ENCODE measurements at places on chromosomes 12 and 14.
A peak's percentile ranks its signal among the peaks of the same experiment; 100 is the strongest.

DNA sequence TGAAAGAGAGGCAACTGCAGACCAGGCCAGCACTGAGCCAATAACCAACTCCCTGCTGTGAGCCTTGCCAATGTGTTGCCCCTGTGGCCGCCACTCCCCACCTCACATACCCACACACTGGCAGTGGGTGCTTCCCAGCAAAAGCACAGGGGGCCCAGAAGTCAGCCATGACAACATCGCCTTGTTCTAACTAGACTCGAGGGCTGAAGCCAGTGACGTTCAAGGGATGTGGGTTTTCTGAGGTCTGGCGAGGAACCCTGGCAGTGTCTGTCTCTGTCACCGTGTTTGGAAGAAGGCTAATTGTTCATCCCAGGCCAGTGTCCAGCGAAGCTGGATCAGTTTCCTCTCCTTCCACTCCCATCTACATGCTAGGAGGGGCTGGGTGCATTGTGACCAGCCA is 311.8 kb upstream of the AMIGO2 start:
- no peak for DNase-seq

DNA sequence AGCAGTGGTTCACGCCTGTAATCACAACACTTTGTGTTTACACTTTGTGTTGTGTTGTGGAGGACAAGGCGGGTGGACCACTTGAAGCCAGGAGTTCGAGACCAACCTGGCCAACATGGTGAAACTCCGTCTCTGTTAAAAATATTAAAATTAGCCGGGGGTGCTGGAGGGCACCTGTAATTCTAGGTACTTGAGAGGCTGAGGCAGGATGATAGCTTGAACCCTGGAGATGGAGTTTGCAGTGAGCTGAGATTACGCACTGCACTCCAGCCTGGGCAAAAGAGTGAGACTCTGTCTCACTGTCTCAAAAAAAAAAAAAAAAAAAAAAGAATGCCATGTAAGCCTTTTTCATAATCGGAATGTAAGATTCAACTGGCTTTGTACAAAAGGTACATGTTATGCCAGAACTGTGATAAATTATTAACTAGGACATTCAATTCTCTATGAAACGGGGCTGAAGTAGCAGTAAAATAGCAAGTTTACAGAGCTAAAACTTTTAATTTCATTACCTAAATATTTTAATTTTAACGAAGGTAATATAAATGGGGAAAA is 13.9 kb upstream of the PITPNM2 start:
- DNase-seq, result no peak

DNA sequence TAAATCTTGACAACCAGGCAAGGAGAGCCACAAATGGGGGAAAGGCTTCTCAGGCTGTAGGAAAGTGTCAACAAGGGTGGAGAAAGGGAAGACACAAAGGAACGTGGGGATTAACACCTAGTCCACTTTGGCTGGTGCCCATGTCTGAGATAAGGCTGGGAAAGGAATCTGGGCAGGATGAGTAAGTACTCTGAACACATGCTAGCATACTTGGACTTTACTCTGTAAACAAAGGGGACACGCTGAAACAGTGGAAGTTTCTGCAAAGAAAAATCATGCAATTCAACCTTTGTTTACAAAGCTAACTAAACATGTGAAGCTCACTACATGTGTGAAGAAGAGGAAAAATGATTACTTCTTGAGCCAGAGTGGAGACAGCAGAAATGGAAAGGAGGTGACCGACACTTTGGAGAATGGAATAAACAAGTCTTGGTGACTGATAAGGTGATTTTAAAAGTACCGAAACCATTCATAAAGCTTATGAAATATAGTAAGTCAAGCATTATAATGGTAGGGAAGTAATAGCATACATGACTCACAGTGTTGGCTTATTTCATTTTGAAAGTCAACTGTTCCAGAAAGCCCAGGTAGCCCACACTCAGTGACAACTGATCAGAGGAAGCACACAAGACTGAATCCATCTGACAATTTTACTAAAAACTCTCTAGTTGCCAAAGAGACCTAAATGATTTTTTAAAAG is 13.2 kb downstream of the CPNE8 start:
- DNase-seq, result no peak

DNA sequence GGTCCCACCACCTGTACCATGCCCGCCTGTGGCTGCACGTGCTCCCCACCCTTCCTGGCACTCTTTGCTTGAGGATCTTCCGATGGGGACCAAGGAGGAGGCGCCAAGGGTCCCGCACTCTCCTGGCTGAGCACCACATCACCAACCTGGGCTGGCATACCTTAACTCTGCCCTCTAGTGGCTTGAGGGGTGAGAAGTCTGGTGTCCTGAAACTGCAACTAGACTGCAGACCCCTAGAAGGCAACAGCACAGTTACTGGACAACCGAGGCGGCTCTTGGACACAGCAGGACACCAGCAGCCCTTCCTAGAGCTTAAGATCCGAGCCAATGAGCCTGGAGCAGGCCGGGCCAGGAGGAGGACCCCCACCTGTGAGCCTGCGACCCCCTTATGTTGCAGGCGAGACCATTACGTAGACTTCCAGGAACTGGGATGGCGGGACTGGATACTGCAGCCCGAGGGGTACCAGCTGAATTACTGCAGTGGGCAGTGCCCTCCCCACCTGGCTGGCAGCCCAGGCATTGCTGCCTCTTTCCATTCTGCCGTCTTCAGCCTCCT is 1.1 kb downstream of the INHBE start:
- peak; percentile 78 for DNase-seq

DNA sequence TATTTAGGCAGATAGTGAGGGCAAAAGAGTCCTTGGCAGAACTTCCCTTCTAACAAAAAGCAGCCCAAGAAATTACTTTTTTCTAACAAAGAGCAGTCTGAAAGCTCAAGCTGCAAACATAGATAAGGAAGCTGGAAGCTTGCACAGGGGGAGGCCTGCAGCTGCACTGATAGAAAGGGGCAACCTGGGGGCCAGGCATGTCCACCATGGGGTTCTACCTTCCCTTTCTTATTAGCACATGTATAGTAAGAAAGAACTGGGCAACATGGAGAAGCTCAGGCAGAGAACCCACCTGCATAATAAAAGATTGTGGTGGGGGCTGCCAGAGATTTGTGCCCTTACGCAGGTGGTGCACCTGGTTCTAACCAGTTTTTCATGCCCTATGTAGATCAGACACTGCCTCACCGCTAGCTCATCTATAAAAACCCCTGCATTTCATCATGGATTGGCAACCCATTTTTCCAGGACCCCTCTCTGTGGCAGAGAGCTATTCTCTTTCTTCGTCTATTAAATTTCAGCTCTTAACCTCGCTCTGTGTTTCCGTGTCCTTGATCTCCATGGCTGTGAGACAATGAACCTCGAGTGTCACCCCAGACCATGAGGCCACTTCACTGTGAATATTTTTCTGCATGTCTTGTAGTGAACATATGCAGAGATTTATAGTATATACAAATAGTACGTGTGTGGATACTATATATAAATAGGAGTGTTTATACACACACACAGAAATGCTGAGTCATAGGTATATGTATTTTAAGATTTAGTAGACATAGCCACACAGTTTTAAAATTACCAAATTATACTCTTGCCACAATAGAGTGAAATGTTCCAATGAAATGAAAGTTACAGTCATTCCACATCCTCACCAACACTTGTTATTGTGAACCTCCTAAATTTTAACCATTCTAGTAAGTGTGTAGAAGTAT is 53.0 kb downstream of the PEX5 start:
- DNase-seq, result no peak

DNA sequence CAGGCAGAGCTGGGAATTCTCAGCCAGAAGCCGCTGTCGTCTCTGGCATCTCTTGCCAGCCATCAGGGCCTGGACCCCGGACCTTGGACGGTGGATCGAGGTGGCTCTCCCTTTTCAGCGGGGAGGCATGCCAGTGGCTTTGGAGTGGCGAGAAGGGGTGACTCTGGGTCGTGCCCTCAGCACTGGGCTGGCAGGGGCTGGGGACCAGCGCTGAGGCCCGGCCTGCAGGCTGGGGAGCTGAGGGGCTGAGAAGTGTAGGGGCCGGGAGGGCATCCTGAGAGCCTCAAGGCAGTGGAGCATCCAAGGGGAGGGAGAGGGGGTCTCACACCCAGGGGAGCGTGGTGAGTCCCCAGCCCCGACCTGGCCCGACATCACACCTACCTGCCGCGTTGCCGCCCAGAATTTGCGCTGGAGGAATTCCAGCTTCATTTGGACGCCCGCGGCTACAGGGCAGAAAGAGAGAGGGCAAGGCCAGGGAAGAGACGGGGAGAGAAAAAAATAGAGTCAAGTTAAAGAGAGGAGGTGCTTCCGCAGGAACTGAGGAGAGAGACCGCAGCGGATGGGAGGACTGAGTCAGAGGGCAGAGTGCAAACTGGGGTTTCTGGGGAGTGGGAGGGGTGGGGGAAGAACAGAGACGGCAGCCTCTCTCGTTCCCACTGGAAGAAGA is 9.0 kb upstream of the LRTM2 start:
- DNase-seq, result no peak

- DNase-seq, result no peak
These were observed 15.2 kb downstream of the SLC7A8 start for GRCh38 chr14:23168246-23168645.

DNA sequence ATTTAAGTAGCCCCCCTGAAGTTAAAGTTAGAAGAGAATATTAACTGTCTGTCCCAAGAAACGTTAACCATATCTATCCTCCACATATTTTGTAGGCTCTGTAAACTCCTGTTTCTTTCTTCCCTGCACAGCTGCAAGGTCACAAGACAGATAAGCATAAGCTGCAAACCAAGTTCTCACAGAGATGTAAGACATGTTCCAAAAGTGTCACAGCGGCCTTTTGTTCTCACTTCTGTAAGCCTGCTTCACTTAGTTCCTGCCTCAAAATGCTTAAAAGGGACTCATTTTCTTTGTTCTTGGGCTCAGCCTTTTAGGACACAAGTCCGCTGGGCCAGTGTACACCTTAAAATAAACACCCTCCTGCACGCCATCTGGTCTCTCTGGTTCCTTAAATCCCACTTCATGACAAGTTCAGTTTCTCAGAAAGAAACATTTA is 3.2 kb downstream of the RNASE1 start:
- DNase-seq, result no peak

- DNase-seq, result no peak
These were observed 69.0 kb upstream of the GPHB5 start for GRCh38 chr14:63387711-63388110.

GRCh38 chr12:49305762-49306510 is 11.0 kb downstream of the PRPH start:
- DNase-seq, result no peak

DNA sequence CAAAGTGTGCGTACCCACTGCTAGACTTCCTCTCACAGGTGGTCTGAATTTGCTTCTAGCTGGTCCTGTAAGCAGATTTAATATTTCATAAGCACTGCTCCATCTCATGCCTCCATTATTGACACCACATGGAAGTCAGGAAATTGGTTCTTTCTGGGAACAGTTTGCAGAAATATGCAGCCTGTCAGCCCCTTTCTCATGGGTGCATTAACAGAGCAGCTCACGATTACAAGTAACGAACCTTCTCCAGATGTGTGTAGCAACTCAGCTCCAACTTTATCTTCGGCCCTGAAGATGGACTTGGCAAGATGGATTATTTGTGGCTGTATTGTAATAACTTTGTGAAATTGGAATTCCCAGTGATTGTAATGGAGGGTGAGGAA is 214.5 kb upstream of the DDHD1 start:
- DNase-seq, result no peak

Data from G401 (cell line).